ENCODE measurements at places on chromosomes 4 and X. TPM values are rescaled to one million over a fixed set of nuclear protein-coding genes. Genes with fewer than 3 reads are reported as not detected.

Gene DNAAF6
- not detected for total RNA-seq

Gene MAGED4
- 52.6 TPM for total RNA-seq

Gene MSX1
- total RNA-seq = 2.1 TPM

Gene CPLX1
- total RNA-seq = not detected

Gene RHOXF1
- not detected for total RNA-seq

Gene FGFBP1
- total RNA-seq = not detected

Gene SPARCL1
- total RNA-seq = 208 TPM

Gene VCX3B
- total RNA-seq = not detected

Gene MTMR8
- total RNA-seq = 0.56 TPM

Measured in cardiac ventricle fibroblast (primary cell).